ENCODE measurements at places on chromosomes 3 and 15.

- DNase-seq = peak; percentile 76
Observed at GRCh38 chr3:30693470-30694120, 87.2 kb downstream of the TGFBR2 start.

- no peak for DNase-seq
Observed at GRCh38 chr15:78681281-78682003, 40.4 kb upstream of the CHRNB4 start.

DNA sequence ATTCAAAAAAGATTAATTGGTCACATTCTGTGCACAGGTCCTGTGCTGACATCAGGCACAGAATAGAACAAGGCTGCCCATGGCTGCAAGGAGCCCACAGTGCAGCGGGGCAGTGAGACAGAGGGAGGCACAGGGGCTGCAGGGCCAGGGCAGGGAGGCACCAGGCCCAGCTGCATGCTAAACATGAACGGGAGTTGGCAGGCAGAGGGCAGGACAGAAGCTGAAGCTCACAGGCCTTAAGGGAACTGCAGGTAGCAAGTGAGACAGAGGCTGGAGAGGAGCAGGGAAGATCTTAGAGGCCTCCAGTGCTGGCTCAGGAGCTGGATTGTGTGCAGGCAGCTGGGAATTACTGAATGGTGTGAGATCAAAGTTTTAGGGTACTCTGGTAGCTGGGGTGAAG is 26.2 kb downstream of the IDH3A start:
- peak; percentile 50 for DNase-seq

DNA sequence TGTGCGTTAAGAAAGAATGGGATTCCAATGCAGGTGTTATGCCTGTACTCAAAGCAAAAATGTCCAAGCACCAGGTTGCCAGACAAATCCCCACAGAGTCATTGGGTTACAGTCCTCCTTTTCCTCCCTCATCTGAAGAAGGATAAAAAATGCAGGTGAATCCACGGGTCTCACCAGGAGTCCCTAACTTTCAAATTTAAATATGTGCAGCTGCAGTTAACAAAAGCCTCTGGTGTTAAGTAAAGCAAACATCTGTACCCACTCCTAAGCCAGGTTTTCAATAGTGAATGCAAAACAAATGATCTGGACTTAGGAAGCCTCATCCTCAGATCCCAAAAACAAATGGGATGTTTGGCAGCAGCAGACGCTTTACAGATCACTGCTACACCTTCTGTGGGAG is 70.4 kb upstream of the SETMAR start:
- no peak for DNase-seq

DNA sequence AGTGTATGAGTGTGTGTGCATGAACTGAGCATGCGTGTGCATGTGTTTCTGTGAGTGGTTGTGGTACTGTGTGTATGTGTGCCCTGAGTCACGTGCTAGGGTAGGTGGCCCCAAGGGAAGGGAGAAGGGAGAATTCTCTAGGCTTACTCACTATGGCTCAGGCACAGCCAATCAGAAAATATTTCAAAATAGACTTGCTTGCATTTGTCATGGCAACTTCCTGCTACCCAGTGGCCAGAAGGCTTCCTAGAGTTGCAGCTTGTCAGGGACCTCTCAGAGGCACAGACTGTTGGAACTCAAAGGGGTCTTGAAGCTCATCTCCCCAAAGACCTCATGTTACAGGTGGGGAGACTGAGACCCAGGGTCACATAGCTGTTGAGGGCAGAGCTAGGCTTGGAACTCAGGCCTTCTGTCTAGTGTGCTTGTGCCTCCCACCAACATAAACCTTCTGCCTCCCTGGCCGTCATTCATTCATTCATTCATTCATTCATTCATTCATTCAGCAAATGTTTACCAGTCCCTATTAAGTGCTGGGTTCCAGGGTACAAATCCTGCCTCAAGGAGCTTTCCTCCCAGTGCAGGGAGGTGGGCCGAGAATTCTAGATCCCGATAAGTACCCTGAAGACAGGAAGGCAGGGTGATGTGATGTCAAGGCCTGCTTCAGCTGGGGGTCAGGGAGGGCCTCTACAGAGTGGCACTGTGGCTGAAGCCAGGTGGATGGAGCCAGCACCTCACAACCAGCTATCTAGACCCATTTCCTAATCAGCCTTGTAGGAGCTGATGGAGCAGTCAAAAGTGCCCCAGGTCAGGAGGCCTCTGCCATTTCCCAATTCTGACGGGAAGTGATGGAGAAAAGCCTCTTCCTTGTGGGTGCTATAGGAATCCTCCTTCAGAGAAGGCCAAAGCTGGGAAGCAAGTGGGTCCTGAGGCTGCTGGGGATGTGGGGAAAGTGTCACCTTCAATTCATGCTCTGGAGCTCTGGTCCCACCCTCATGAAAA is 10.9 kb upstream of the RFT1 start:
- no peak for DNase-seq

DNA sequence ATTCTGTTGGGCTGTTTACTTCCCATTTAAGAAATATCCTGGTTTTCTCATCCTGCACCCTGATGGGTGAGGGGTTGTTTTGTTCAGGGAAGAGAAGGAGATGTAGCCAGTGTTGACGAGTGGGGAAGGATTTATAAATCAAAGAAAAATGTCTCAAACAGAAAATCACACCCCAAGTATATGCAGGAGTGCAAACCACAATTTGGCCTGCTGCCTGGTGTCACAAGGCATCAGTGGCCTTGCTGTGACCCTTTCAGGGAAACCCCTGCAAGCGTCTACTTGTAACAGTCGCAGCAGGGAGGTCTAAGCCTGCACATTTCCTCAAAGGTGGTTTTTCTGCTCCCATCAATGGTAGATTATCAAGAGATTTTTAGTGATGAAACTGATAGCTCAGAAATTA is 132.6 kb upstream of the LRRN1 start:
- DNase-seq = no peak

GRCh38 chr3:106957029-106957428 is 420.2 kb upstream of the CCDC54 start:
- no peak for DNase-seq

DNA sequence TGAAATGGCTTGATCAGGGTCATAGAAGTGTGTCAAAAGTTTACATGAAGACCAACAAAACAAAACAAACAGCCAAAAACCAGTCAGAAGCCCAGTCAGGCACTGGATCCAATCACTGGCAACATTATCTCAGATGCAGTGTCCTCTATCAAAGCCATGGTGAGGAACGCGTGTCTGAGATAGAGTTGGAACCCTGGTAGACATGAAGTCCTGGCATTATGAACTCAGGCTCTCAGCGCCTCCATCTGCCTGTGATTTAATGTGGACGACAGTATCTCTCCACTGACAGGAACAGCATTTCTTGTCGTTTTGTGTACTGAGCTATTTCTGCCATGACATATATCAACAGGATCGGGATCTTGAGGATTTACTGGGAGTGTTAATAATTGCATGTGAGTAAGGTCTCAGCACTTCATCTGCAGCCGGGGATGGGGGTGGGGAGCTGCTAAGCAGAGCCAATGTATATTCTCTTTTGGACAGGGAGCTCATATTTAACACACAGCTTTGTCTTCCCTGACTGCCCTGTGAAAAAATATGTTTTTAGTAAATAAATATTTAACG is 1120.0 kb downstream of the IGSF11 start:
- no peak for DNase-seq

GRCh38 chr3:179336345-179336929 is 11.1 kb upstream of the MFN1 start:
- DNase-seq = no peak

DNA sequence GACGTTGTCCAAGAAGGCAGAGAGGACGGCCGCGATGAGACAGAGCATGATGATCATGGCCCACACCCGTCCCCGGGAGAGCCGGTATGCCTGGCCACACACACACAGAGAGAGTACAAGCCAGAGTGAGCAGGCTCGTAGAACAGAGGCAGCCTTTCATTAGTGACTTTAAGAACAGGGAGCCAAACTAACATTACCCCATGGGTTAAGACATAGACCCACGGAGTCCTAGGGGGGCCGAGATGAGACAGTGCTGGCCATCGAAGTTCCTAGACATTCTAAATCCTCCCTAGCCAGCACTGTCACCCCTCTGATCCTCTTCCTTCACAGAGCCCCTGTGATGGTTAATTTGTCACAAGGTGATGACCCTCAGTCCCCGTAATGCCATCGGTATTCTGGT is 114.0 kb downstream of the OCA2 start:
- no peak for DNase-seq

Data from islet precursor cell (in vitro differentiated cells).